Renal cortex interstitium (tissue), 15 donors: ENCODE measurements at places on chromosomes 13 and 19.
A peak's percentile ranks its signal among the peaks of the same experiment; 100 is the strongest.

DNA sequence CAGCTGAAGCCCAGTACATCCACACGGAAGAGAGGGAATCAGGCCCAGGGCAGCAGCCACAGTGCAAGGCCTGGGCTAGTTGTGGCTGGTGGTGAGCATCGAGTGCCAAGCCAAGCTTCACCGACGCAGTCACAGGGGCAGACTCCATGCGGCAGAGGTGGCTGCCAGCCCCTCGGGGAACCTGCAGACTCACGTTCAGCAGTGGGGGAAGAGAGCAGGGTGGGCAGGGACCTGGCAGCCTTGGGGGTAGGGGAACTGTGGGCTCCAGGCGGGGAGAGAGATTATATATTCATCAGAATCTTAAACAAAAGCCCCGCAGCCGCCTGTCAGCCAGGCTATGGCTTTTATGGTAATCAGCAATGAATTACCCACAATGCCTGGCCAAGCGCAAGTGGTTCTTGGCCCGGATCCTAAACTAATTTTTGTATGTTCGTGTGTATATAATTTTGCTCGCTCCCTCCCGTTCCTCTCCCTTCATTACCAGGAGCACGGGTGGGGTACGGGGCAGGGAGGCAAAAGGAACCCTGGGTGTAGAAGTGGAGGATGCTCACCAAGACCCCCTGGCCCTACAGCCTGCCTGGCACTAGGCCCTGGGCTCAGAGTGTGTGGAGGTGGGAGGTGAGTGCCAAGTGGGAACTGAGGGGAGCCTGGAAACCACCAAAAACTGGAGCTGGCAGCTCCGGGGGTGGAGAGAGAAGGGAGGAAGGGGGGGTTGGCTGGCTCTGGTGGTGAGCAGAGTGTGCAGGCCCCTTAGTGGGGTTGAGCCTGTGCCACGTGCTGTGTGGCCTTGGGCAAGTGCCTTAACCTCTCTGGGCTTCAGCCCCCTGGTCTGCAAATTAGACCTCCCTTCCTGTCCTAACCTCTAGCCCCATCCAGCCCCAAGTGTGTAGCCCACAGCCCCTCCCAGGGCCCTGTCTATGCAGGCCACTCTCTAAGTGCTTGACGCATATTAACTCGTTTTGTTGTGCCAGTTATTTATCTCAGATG, 31.9 kb downstream of the PTPRS start:
- DNase-seq, result peak; percentile 40

DNA sequence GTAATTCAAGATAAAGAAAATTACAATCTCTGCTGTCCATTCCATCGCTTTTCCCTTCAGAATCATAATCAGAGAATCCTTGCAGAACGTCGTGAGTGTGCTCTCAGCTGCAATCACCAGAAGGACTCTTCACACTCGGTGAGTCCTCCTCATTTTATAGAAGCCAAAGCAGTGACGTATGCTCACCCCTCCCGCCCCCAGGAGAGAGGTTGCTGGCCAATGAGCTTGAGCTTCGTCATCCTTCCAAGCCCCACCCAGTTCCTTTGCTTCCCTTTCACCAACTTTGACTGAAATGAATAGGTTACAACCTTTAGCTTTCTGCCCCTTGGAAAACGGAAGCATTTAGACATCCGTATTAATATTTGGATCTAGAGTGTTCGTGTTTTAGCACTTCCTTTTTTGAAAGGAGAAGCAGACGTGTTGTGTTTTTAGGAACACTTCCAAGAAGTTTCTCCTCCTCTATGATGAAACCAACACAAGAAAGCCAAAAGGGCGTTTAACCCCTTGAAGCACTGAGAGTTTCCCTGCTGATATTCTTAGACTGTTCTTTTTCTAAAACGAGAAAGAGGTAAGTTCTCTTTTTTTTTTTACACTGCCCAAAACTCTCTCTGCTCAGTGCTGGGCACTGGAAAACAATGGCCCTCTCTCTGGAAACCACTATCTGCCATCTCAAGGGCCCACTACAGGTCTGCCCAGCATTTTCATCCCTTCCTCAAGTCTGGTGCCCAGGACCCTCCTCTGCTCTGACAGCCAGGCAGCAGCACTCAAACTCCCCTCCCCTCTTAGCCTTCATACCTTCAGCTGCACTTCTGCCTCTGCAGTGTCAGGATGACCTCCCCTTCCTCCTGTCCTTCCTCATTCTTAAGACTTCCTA, 44.3 kb upstream of the CEACAM21 start:
- DNase-seq, result peak; percentile 19

DNA sequence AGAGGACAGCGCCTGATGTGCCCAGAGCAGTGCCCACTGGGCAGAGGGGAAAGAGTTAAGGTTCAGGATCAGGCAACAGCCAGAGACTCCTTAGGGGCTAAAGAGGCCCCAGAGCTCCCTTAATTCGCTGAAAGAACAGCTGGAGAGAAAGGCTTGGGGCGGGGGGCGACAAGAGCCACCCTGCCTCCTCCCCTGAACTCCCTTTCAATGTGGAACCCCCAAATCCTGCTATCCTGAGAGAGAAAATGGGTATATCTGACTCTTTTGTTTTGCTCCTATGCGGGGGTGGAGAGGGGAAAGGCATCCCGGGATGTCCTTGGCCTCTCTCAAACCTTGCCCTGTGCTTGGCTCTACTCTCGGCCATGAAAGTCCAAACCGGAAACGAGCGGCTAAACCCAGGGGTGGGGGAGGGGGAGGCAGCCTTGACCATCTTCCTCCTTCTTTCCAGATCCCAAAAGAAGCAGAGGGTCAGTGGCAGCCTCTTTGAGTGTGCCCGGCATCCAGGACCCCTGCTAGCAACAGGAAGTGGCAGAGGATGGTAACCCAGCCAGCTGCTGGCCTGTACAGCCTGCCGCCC, 4.7 kb downstream of the PRKACA start:
- DNase-seq, result no peak

DNA sequence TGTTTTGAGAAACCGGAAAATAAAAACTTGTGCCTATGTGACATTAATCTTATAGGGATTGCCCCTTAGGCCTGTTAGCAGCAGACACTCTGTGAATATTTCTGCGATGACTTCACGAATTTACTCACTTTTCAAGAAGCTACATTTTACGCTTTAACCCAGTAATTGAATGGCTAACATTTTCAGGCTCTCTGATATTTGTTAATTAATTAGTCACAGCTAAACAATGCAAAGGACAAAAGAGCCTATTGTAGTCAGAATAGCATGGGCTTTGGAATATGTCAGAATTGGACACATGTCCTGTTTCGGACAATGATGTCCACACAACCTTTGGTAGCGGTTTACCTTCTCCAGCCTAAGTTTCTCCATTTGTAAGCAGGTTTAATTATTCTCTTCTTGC, 506.6 kb downstream of the EFNB2 start:
- no peak for DNase-seq

GRCh38 chr19:2127758-2128157, 23.6 kb downstream of the AP3D1 start:
- no peak for DNase-seq

DNA sequence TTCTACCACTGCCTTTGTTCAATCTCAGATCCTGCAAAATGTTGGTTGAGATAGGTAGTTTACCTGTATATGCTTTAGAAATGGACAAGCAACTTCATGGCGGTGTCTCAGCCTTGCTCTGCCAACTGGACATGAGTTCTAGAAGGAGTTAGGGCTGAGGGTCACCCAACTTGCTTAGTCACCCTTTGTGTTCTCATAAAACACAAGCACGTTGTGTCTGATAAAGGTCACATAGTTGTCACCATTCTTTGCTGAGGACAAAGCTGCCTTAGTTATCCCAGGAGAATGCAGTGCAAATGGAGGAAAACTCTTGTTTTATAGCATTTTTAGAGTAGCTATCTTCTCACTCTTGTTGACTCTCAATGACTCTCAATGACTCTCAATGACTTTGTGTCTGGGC, 218.4 kb upstream of the TMTC4 start:
- no peak for DNase-seq

DNA sequence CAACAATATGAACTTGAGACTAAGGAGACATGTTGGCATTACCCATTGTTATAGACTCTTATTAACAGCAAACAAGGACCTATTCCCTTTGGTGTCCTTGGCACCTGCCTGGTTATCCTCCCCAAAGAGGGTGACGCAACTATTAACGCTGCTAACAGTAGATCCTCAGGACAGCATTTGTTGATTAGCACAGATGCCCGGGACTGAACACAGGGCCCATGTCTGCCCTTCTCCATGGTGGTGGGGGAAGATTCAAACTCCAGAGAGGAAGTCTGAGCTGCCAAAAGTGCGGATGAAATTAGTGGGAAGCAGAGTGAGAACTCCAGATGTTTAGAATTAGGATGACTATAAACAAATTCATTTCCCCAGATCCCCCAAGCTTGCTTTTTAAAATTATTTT, 101.2 kb upstream of the RAP2A start:
- DNase-seq, result no peak

GRCh38 chr13:57825066-57825465, 193.5 kb downstream of the PCDH17 start:
- no peak for DNase-seq

- no peak for DNase-seq
Observed at GRCh38 chr19:6060600-6061375, 49.5 kb downstream of the RFX2 start.

- no peak for DNase-seq
Observed at GRCh38 chr13:34241332-34241731, 423.4 kb downstream of the RFC3 start.

DNA sequence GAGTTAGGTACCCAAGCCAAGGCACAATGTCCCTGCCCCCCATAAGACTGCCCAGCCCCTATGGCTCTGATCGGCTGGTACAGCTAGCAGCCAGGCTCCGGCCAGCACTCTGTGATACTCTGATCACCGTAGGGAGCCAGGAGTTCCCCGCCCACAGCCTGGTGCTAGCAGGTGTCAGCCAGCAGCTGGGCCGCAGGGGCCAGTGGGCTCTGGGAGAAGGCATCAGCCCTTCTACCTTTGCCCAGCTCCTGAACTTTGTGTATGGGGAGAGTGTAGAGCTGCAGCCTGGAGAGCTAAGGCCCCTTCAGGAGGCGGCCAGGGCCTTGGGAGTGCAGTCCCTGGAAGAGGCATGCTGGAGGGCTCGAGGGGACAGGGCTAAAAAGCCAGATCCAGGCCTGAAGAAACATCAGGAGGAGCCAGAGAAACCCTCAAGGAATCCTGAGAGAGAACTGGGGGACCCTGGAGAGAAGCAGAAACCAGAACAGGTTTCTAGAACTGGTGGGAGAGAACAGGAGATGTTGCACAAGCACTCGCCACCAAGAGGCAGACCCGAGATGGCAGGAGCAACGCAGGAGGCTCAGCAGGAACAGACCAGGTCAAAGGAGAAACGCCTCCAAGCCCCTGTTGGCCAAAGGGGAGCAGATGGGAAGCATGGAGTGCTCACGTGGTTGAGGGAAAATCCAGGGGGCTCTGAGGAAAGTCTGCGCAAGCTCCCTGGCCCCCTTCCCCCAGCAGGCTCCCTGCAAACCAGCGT, 3.0 kb upstream of the KMT2B start:
- DNase-seq, result no peak

- DNase-seq, result no peak
Observed at GRCh38 chr19:18414504-18415177, 4.6 kb upstream of the SSBP4 start.

GRCh38 chr13:34156841-34157365, 339.0 kb downstream of the RFC3 start:
- DNase-seq, result no peak

DNA sequence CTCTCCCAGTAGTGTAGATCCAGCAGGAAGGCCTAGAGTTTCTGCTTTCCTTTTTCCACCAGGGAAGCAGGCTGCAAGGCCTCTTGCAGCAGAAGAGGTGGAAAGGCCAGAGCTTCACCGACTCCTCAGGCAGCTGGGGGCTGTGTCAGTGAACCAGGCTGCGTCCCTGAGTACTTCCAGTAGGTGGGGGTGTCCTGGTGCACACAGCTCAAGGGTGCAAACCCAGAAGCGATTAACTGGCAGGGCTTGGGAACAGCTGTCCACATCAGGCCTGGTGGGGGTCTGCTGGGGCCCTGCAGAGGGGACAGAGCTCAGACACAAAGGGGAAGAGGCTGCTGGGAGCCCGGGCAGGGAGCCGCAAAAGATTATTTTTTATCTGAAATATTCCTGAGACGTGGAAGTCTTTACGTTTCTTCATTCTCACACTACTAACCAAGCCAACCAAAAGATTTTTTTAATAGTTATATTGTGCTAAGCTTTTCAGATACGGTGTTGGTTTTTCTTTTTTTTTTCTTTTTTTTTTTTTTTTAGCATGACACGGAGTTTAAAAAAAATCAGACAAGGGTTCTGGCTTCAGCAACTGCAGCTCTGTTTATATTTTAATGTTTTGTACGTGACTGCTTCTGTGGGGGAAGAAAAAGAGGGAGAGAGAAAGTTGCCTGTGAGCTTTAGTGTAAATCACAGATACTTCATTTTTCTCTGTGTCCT, 11.0 kb downstream of the TSHZ3 start:
- no peak for DNase-seq

GRCh38 chr19:52871466-52871865, 14.0 kb upstream of the ZNF468 start:
- DNase-seq, result no peak

GRCh38 chr19:2330632-2331284, 2.3 kb downstream of the SPPL2B start:
- DNase-seq, result no peak

GRCh38 chr19:7161292-7161691, 91.8 kb downstream of the ZNF557 start:
- DNase-seq, result no peak

DNA sequence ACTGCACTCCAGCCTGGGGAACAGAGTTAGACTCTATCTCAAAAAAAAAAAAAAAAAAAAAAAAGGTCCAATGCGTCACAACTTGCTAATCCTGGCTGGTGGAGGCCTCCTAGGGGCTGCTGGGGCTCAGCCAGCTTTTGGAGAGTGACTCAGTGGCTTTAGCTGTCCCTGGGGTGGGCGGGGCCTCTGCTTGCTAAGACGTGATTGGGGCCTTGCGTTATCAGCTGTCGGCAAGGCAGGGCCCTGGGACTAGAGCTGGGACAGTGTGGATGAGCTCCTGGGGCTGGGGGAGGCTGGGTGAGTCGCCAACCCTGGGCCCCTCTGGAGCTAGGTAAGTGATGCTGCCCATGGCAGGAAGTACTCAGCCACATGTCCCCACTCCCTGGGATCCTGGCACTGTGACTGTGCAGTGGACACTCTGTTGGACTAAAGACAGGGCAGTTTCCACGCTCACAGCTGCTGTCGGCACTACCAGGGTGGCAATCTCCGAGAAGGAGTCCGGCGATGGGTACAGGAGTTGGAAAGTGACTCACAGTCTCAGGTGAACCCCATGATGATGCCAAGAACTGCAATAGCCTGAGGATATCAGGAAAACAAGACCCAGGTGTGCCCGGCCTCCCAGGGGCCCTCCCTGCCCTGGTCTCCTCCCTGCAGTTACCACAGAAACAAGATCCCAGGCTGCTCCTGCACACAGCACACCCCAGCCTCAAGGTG, 32.2 kb downstream of the F2RL3 start:
- DNase-seq, result no peak

- DNase-seq, result peak; percentile 97
Observed at GRCh38 chr19:17305517-17306284, at the start of gene MRPL34. MRPL34 (plus strand) TSS chr19:17305872; CDS start chr19:17305893, 21 bp downstream.

GRCh38 chr19:54709212-54709948, 14.9 kb upstream of the KIR3DL3 start:
- no peak for DNase-seq

GRCh38 chr19:3359015-3359918, 7.1 kb upstream of the NFIC start:
- no peak for DNase-seq

GRCh38 chr13:43316946-43317353, 293.6 kb downstream of the DNAJC15 start:
- no peak for DNase-seq
